ENCODE measurements at places on chromosomes 6 and 20.

DNA sequence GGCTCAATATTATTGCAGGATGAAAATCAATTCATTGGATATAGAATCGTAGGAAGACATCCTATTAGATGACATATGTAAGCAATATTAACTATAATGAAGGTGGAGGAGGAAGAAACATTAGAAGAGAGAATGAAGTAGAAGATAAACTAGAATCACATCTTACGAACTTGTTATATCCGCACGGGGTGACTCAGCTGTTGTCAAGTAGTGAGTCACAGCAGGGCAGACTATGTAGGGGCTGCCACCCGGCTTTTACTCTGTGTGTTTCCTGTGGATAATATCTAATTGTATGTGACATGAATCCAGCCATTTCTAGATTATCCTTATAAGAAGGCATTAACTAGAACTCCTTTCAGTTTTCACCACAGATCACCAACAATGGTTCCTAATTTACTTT, 520.2 kb downstream of the DOK5 start:
- DNase-seq, result no peak

DNA sequence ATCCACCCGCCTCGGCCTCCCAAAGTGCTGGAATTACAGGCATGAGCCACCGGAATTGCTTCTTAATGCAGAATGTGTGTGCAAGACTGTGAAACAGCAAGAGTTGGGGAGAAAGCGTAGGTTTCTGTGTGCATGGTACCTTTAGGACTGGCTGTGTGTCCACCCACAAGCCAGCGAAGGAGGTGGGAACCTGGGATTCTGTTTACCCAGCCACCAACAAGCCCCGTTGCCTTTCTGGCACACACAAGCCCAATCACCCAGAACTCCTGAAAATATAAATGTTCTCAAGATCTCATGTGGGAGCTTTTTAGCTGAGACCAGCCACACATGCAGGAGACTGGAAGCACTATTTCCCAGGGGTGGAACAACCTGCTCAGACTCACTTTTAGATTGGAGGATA, 4.9 kb upstream of the RNF24 start:
- DNase-seq, result no peak

- DNase-seq, result no peak
Observed at GRCh38 chr20:63570281-63571086, 3.6 kb downstream of the HELZ2 start.

DNA sequence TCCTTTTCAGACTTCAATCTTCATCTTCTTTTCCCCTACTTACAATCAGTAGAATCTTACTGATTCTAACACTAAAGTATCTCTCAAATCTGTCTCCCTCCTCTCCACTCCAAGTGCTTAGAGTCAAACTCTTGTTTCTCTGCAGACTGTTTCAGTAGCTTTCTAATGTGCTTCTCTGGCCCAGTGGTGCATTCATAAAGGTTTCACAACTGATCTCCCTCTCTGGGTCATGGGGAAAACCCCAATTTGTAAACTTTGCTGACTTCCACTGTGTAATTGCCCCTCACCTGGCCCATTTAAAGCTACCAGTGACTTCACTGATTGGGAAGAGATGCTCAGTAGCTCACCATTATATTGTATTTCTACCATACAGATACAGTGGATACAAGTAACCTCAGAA, 183.6 kb downstream of the FAXC start:
- DNase-seq, result no peak

DNA sequence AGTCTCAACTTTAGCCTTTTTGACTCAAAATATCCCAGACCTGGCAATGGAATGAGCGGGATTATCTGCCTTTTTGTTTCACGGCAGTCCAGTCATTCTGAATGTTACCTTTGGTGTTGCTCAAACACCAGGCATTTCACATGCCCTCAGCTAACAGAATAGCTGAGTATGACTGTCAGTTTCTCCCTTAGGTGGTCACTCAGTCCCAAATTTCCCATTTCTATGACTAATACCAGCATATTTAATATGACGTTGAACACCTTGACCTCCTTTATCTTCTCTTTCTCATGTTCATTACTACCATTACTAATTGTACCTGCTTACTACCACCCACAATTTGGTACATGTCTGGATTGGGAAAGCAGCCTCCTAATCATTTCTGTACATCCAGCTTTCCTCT, 65.2 kb downstream of the EDN1 start:
- no peak for DNase-seq

DNA sequence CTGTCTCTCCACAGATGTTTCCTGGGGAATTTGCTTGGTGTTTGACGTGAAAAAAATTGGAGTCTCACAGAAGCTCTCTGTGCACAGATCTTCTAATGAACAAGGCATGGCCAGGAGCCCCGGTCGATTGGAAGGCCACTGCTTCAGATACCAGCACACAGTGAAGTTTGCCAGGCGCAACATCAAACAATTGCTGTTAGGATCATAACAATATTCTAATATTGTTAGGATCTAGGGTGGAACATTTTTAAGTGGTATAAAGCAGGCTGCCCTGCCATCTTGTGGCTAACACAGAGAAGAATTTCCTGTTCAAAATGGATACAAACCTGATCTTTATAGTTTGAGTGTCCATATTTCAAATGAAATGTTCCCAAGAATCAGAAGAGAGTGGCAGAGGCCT, 64.1 kb downstream of the C6orf118 start:
- DNase-seq, result no peak

DNA sequence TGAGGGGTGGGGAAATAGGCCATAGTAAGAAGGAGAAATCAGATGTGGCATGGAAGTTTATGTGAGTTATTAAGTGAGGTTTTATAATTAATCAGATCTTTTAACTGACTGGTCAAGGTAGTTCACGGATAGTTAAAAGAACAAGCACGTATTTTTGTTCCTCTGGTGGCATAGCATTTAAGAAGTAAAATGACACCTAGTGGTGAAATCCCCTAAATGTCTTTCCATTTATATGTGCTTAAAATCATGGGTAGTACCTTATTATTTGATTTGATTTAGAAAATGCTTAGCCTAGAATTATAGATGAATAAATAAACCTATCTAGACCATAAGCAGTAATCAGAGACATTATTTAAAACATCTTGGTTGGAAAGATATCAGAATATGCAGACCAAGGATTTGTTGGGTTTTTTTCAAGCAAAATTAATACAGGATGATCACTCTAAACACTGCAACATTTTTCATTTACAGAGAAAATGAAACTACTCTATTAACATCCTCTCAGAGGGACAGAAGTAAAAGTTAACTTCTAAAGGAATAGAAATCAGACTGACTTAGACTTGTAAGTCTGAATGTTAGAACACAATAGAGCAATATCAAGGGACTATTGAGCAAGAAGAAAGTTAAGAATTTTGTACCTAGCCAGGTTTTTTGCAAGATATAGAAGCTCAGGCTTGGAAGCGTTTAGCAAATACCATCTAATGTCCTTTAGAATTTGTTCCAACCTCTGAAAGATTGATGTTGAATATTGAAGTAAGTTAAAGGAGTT, 81.1 kb downstream of the STXBP5 start:
- no peak for DNase-seq

GRCh38 chr6:161141173-161141572, 132.7 kb downstream of the AGPAT4 start:
- no peak for DNase-seq

DNA sequence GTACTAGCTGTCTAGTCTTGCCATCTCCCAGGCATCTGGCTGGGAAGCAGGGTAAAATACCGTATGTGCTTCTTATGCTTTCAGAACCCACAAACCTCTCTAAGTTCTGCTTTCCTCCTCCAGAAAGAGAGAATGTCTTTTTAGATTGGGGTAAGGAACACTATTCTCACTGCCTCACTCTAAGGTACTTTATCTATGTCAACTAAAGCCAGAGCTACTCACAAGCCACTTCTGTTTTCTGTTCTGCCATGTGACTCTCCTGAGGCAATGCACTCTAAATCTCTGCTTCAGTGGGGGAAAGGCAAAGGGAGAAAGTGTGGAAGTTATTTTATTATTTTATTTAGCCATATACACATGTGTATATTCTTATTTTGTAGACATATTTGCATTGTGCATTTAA, 15.6 kb downstream of the MEP1A start:
- no peak for DNase-seq

DNA sequence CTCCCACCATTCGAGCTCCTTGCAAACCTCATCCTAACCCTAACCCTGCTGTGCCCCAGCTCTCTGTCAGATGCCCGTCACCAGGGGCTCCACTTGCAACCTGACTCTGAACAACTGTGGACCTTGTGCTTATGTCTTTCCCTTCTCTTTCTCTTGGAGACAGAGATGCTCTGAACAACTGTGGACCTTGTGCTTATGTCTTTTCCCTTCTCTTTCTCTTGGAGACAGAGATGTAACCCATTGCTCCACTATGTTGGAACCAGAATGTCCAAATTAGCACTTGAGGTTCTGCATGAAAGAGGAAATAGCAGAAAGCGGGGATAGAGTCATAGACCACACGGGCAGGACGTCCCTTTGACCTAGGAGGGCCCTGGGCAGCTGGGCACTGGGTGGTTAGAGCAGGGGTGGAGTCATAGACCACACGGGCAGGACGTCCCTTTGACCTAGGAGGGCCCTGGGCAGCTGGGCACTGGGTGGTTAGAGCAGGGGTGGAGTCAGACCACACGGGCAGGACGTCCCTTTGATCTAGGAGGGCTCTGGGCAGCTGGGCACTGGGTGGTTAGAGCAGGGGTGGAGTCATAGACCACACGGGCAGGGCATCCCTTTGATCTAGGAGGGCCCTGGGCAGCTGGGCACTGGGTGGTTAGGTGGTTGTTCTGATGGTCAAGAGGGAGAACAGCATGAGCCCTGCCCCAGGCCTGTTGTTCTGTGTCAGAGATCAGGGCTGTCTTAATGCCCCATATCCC, 22.2 kb downstream of the PCMTD2 start:
- no peak for DNase-seq

DNA sequence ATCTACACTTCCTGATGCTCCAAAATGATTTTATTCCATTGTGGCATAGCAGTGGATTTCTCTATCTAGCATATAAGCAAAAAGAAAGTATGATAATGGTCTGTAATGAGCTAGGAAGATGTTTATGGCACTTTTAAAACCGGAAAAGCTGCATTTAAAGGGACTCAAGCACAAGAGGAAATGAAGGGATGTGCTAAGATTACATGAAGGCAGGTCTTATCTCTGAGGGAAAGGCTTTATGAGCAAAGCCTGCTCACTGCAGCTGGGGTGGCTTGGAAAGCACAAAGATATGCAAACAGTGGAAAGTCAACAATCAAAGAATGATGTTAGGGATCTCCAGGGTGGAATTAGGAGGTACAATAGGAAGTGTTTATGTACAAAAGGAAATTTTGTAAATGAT, 138.2 kb downstream of the TENT5A start:
- no peak for DNase-seq

- DNase-seq, result no peak
Observed at GRCh38 chr20:40993794-40994540, 34.7 kb upstream of the TOP1 start.

DNA sequence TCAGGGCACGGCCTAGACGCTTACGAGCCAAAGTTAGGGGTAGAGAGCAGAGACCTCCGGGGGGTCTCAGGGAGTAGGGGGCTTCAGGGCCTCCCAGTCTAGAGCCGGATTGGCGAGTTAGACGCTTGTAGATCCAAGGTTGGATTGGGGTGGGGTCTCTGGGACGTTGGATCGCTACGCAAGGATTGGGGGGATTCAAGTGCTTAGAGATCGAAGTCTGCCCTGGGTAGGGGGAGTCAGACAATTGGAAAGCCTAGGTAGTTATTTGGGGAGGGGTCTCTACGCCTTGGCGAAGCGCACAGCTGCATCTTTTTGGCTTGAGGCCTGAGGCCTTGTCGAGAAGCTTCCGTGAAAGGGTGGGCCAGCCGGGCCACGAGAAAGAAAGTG, 469 bp downstream of the STX16 start:
- DNase-seq, result no peak

GRCh38 chr6:113664909-113665308, 192.2 kb upstream of the MARCKS start:
- no peak for DNase-seq

DNA sequence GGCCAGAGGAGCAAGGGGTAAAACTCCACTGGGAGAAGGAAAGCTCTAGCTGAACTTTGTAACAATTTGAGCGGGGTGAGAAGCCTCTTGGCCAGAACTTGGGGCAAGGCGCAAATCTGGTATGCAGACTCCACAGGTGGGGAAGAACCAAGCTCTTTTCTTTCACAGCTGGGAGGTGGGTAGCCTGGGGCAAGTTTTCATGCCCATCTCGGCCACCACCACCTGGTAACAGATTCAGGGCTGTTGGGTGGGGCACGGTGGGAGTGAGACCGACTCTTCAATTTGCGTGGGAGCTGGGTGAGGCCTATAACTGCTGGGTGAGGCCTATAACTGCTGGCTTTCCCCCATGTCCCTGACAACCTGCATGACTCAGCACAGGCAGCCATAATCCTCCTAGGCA, 37.5 kb downstream of the SDHAF4 start:
- no peak for DNase-seq

DNA sequence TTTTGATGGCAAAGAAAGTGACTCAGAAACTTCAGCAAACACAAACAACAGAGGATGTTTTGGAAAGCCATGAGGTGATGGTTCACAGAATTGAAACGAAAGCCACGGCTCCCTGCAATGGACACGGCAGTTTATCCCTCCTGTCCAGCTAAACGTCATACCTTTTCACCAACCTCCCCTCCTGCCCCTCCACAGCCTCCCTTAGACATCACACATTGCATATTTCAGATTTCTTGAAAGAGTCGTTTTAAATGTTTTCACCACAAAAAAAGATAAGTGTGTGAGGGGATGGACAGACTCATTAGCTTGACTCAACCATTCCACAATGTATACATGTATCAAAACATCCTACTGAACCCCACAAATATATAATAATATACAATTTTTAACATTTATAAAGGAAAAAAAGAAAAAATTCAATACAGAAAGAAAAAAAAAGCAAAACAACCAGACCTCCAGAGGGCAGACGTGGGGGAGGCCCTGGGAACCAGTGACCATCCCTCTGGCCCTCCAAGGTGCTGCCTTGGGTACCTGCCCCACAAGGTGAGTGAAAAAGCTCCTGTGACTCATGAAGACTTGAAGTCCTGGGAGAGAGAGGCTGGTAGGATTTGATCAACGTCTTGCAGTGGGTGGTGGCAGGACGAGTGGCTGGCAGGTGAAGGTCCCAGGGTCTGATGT, 117.2 kb upstream of the THBS2 start:
- DNase-seq, result no peak

DNA sequence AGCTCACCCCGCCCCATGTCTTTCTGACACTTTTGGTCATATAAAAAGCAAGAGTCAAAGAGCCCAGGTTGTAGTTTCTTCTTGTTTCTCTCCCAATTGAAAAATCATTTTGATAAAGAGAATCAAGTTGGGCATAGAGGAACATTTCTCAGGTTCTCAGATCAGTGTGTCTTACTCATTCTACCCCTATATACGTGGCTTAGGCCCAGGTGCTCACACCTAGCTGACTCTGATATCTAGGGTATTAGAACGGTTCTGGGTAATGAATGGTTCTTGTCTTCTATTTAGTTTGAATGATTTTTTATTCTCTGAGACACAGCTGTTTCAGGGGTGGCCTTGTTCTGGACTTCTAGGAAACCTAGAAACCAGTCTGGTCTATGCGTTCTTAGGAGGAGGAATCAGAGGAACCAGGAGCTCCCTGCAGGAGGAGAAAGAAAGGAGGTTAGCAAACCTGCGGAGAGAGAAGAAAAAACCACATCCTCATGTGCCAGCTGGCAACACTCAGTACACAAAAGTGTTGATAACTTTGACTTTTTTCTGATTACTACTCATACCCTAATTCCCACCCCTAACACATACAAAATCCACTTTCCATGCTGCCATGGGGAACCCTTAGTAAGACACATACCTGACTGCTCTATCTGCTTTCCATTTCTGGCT, 178.0 kb downstream of the CLIC5 start:
- DNase-seq, result no peak

GRCh38 chr6:105886066-105886813, 199.9 kb upstream of the PRDM1 start:
- DNase-seq, result no peak

GRCh38 chr20:34301587-34302311, 1.4 kb downstream of the AHCY start:
- no peak for DNase-seq
